ENCODE measurements at places on chromosomes 7 and 10.
A peak's percentile ranks its signal among the peaks of the same experiment; 100 is the strongest.

DNA sequence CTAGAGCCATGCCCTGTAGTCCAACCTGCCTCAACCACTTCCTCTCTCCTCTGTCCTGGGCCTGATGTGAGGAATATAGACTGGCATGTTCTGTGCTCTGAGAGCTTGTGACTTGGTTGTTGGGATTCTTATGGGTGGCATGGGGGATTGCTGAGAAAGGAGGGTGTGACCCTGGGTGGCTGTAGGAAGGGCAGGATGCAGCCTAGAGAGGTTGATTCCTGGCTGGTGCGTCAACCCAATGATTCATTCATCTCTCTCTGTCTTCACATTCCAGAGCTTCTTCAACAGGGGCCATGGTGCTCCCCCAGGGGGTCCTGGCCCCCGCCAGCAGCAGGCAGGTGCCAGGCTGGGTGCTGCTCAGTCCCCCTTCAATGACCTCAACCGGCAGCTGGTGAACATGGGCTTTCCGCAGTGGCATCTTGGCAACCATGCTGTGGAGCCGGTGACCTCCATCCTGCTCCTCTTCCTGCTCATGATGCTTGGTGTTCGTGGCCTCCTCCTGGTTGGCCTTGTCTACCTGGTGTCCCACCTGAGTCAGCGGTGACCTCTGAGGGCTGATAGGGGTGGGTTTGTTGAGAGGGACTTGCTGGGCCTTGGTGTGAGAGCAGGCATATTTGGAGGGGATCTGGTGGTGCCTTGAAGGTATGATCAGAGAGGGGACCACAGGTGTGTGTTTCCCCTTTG is 2.6 kb downstream of the FAM241B start:
- DNase-seq, result no peak

GRCh38 chr7:136122026-136122425 is 144.9 kb upstream of the MTPN start:
- no peak for DNase-seq

DNA sequence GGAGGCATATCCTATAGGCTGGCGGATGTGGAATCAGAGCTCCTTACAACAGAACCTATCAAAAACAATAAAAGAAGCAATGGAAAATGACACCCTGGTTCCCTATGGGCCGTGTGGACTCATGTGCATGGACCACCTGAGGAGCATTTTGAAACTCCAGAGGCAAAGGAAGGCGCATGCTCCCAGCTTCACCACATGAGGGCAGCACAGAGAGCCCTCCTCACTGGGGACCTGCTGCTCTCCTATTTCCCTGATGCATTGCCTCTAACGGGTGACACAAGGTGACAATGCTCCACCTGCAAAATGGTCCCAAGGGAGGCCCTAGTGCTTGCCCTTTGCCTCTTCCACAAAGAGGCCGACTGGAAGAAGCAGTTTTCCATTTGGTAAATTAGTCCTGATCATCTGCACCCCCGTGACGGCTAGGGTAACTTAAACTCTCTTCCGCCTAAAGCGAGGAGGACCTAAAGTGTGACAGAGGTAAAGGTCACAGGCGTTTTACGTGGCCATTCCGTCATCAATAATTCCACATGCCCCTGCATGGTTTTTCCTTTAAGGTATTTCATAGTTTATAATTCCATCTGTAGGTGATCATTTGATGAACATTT is 67.7 kb downstream of the GPAM start:
- DNase-seq, result peak; percentile 27

DNA sequence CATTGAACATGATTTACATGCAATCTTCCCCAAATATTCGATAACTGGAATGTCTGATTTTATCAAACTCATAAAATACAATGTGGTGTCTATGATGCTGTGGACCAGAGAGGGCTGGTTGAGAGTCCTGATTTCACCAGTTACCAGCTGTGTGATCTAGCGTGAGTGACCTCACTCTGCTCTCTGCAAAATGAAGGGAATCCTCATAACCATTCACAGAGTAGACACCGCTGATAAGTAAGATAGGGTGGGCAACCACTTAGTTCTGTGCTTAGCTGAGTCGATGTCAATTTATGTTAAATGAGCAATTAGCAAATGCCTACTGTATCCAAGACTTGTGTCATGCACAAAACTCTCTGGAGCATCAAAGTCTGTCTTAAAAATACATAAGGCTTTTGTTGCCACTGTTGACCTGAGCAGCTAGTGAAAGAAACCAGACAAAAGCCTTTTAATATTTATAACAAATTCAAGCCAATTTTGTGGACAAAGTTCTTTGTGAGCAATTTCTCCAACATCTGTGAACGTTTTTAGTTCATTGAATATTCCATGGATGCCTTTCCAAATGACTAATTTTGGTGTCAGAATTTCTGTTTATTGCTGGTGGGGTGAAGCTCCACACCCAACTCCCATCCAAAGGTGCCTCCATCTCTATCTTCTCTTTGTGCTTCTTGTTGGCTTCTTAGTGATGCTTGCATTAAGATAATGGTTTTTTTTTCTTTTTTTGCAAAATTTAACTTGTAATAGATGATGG is 314.2 kb downstream of the ADRA2A start:
- no peak for DNase-seq

DNA sequence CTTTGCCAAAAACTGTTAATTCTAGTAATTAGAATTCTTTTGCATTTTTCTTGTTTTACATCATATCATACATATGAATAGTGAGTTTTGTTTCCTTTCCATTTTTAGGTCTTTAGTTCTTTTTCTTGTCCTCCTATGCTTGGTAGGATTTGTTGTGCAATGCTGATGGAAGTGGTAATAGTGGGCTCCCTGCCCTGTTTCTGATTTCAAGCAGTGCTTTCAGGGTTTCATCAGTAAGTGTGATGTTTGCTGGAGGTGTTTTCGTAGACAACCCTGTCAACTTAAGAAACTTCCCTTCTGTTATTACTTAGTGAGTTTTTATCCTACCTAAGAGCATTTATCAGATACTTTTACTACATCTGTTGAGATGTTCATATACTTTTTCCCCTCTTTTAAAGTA is 50.5 kb downstream of the CSGALNACT2 start:
- no peak for DNase-seq

DNA sequence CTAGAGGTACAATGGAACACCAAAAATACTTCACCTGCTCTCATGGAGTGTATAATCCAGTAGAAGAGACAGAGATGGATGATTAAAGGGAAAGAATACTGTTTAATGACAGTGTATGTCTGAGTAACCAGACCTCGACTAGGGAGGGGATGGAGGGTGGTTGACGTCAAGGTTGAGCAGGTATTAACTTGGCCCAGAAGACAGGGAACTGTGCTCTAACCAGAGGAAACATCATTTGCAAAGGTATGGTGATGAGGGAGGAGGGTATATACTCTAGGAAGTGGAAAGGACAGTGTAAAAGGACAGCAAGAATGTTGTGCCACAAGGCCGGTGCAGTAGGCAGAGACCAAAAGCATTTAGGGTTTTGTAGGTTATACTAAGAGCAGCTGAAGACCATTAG is 2.9 kb downstream of the MIOS start:
- no peak for DNase-seq

DNA sequence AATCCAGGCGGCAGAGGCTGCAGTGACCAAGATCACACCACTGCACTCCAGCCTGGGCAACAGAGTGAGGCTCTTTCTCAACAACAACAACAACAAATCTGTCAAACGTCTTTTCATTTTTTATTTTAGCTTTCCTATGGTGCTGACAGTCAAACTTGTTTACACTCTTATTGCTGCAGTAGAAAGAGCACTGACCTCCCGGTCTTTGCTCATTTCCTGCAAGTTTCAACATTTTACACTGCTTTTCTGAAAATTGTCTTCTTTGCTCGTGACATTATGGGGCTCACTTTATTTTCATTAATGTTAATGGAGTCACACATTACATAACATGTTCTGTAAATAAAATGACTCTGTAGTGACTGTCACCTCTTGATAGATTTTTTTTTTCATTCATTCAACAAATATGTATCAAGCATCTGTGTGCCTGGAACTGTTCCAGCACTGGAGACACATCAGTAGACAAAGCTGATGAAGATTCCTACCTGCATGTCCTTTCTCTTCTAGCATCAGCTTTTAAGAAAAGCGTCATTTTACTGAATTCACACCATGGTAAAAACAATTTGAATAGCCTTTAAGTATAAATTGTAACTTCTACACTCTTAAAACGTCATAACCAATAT is 277.3 kb downstream of the CELF2 start:
- peak; percentile 47 for DNase-seq

- no peak for DNase-seq
Measured at GRCh38 chr10:70738761-70739121, 46.4 kb downstream of the TBATA start.

DNA sequence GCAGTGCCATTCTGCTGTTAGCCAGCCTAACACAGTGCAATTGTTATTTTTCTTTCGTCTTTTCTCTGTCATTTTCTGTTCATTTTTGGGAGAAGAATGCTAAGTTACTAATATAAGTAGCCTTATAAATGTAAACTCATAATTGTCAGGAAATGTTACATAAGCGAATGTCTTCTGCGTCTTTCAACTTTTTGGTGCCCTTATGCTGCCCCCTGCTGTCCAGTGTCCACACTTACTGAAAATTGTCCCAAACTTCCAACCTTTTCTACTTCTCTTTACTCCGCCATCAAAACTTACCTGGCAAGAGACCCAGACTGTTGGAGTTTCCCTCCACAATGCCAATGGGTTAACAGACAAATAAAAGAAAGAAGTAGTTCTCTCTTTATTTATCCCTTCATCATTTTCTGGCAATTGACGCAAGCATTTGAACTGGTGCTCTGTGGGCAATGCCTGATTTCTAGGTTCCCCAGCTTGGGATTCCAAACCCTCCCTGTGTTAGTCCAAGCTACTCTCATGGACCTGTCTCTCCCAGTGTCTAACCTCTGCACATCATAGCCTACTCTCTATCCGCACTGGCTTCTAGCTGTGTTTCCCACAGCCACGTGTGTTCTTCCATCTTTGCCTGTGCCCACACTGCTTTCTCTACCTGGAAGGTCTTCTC is 21.0 kb upstream of the EPC1 start:
- DNase-seq, result peak; percentile 83

GRCh38 chr7:66642932-66643331 is 14.3 kb downstream of the KCTD7 start:
- DNase-seq, result no peak

GRCh38 chr7:154777908-154778307 is 225.0 kb downstream of the PAXIP1 start:
- DNase-seq, result no peak

- DNase-seq, result no peak
Measured at GRCh38 chr10:4262870-4263600, 478.0 kb upstream of the KLF6 start.

DNA sequence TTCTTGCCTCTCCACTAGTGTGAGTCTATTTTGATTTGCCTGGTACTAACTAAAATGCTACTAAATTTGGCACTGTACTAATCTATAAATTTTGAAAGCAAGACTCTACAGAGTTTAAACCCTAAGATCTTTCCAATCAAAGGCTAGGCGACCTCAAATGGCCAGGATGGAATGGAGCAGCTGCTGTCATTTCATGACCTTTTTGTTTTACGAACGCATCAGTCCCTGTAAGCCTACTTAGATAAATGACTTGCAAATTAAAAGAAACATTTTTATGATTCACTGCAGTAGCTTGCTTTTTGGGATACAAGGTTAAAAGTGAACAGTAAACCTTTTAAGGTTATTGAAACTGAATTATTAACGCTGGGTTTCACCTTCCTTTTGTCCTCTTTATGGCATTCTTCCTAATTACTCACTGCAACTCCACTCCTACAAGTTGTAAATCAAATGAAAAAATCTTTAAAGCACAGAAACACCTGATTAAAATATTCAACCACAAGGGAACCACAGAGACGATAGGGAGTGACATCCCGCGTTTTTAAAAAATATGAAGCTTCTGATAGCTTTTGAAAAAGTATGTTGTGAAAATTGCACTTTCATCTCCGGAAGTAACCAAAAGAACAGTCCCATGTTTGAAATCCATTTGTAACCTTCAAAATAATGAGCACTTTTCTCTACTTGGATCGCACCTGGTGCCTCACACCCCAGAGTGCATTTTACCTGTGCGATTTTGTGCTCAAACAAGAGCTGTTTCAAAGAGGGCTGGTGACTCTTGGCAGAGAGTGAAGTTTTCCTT is 595.1 kb downstream of the PARD3 start:
- no peak for DNase-seq

DNA sequence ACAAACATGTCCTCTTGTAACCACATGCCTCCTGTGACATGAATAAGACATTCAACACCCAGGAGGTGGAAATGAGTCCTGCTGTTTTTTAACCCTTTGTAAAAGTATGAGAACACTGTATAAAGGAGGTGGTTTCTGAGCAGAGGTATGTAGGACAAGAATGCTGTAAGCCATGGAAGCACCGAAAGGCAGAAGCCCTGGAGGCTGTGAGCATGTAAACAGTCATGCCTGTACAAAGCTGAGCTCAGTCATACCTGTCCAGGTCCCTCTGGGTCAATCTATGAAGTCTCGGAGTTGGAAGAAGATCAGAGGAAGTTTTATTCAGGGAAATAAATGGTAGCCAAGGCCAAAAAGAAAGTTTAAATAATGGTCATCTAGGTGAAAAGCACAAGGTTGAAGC is 34.7 kb upstream of the XPNPEP1 start:
- DNase-seq, result no peak

DNA sequence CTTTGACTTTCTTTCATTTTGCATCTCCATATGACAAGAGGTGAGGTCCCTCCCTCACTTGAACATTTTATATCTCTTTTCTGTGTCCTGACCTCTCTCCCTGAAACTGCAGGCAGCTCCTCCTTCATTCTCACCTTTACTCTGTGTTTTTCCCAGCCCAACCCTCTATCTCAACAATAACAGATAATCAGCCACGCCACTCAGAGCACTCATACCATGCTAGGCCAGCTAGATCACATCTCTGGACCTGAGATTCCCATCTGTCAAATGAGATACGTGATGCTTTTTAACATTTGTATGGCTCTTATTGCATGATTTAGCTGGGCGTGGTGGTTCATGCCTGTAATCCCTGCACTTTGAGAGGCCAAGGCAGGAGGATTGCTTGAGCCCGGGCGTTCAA is 63.1 kb upstream of the PDCD4 start:
- DNase-seq, result no peak

DNA sequence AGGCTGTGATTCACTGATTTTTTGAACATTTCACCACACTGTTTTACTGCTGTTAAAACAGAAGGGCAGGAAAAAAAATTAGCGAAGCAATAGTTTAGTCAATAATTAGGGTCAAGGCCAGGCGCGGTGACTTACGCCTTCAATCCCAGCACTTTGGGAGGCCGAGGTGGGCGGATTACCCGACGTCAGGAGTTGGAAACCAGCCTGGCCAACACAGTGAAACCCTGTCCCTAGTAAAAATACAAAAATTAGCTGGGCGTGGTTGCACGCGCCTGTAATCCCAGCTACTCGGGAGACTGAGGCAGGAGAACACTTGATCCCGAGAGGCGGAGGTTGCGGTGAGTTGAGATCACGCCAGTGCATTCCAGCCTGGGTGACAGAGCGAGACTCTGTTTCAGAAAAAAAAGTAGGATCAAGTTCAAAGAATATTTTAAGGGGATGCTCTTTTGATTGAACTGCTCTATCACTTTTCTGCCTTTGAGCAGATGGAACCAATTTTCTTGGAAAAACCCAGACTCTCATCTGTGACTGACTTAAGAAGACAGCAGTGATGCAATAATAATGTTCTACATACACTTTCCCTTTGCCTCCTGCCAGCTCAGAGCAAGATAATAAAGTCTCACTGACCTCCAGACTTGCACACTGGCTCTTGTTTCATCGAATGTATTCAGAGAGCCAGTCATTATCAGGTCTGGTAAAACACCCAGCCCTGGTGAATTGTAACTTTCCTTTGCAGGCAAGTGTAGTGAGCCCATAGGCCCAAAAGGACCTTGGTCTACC is 1.6 kb upstream of the PPA1 start:
- no peak for DNase-seq

Measured in endothelial cell of umbilical vein (primary cell).